ENCODE measurements at places on chromosomes 11 and 22.

GRCh38 chr11:77249427-77249826 is 52.1 kb downstream of the GDPD4 start:
- no peak for DNase-seq

- no peak for DNase-seq
Observed at GRCh38 chr11:2511421-2512369, 66.9 kb downstream of the KCNQ1 start.

DNA sequence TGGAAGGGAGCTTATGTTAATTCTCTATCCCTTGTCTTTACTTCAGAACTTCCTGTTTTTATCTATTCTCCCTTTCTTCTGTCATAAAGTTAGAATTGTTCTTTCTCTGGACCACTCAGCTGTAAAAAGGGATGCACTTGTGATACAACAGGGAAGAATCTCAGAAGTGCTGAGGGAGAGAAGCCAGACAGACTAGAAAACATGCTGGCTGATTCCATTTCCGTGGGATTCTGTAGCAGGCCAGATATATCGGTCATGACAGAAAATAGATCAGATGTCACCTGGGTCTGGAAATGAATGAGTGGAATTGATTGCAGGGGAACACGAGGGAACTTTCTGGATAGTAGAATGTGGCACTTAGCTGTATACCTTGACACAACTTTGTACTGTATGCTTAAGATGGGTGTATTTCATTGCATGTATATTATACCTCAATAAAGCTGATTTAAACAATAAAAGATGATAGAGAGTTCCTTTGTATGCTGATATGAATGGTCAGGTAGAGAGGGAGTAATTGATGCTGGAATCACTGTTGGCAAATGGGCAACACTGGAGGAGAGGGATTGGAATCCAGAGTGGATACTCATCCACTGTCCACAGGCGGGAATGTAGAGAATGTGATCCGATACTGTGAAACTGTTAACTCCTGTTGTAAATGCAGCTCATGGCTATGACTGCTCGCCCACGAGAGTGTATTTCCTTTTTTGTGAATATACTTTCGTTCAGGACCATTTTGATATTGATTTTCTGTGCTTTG is 59.6 kb downstream of the ATXN10 start:
- DNase-seq = no peak

DNA sequence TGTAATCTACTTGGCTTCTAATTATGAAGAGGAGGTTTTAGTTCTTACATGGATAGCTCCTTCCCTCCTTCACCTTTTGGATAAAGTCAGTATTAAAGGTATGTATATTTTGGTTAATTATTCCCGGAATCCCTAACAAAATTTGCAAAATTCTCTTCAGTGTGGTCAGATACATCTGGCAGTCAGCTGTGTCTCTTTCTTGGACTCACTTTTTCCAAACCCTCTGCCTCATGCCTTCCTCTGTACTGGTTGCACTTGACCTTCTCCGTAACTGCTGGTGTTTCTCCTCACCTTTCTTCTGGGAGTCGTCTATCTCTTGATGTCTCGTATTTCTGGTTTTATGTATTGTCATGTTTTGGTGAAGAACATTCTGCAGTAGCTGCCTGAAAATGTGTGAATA is 62.5 kb downstream of the PPP6R3 start:
- no peak for DNase-seq

GRCh38 chr11:125942771-125943428 is 2.9 kb upstream of the VSIG10L2 start:
- DNase-seq = no peak

DNA sequence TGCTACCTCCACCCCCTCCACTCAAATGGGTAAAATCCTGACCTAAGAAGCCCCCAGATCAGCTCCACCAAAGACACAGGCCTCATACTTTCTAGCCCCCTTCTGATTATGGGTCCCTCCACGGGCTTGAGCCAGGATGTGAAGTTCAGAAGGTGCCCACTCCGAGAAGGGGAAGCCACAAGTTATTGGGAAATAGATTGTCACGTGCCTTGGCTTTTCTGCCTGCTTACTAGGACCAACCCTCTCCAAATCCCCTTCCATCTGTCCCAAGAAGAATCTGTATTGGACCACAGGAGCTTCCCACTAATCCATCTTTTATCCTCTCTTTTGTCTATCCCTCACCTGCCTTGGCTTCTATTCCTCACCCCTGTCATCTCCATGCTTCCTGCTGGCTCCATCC is 3.0 kb upstream of the NRGN start:
- peak; percentile 74 for DNase-seq

GRCh38 chr11:78063440-78064181 is at the start of gene THRSP:
Gene THRSP, plus strand, starts transcription at chr11:78063861. Its CDS starts 21 bp downstream, at chr11:78063882.
- no peak for DNase-seq
